ENCODE measurements at places on chromosomes 4 and X. TPM values are rescaled to one million over a fixed set of nuclear protein-coding genes. Genes with fewer than 3 reads are reported as not detected.

DNA sequence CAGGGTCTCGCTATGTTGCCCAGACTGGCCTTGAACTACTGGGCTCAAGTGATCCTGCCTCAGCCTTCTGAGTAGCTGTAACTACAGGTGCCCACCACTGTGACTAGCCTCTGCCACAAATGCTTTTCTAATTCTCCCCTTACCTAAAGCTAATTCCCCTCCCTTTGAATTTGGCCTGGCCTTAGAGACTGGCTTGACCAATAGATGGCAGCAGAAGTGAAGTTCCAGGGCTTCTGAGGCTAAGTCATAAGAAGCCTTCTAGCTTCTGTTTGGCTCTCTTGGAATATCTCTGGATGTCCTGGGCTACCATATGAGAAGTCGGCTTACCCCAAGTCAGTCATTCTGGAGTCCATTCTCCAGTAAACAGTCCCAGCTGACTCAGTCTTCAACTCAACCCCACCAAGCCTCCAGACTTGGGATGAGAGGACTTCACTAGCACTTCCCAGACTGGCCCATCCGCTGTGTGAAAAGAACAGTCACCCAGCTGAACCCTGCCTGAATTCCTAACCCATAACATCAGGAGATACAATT lies 61.0 kb downstream of the HPRT1 start:
- no peak overlapping the region for H3K4me3 ChIP-seq
- no peaks in the 10 kb centered on the region for H3K4me1 ChIP-seq
- H3K27me3 ChIP-seq: no peaks in the 10 kb centered on the region
- H3K27ac ChIP-seq: no peak overlapping the region

DNA sequence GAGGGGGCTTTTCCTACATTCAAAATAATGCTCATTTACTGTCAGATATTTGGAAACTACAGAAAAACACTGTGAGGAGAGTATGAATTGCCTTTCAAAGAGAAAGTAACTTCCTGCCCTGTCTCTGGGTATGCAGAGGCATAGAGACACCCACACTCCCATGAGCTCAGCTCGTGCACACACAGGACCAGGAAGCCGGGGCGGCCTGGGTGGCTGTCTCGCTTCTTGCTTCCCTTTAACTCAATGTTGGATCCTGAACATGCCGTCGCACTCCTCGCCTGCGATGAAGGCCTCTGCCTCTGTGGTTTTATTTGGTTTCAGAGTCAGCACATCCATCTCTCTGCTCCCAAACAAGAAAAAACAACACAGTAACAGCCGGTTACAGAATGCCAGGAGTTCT lies 40.1 kb upstream of the GPR78 start:
- no peak overlapping the region for H3K4me3 ChIP-seq
- H3K4me1 ChIP-seq: peaks cover 9% of the 10 kb centered on the region
- H3K27ac ChIP-seq: no peak overlapping the region
- DNase-seq: no peak

- H3K36me3 ChIP-seq: no peaks in the 10 kb centered on the region
- H3K27ac ChIP-seq: no peak overlapping the region
- H3K4me1 ChIP-seq: no peaks in the 10 kb centered on the region
- H3K27me3 ChIP-seq: no peaks in the 10 kb centered on the region
These were observed 257.6 kb downstream of the BCOR start for GRCh38 chrX:39840133-39840532.

- H3K27me3 ChIP-seq: no peaks in the 10 kb centered on the region
- H3K27ac ChIP-seq: no peak overlapping the region
- H3K4me1 ChIP-seq: no peaks in the 10 kb centered on the region
- H3K4me3 ChIP-seq: no peak overlapping the region
These were observed 151.0 kb downstream of the PALLD start for GRCh38 chr4:168647646-168648375.

- no peaks in the 10 kb centered on the region for H3K4me1 ChIP-seq
These were observed 41.2 kb downstream of the TMA16 start for GRCh38 chr4:163535657-163536056.

- no peaks in the 10 kb centered on the region for H3K36me3 ChIP-seq
- no peak overlapping the region for H3K27ac ChIP-seq
- H3K27me3 ChIP-seq: no peaks in the 10 kb centered on the region
- no peaks in the 10 kb centered on the region for H3K4me1 ChIP-seq
- H3K4me3 ChIP-seq: no peak overlapping the region
These were observed 52.1 kb upstream of the CAPN6 start for GRCh38 chrX:111322231-111322855.

DNA sequence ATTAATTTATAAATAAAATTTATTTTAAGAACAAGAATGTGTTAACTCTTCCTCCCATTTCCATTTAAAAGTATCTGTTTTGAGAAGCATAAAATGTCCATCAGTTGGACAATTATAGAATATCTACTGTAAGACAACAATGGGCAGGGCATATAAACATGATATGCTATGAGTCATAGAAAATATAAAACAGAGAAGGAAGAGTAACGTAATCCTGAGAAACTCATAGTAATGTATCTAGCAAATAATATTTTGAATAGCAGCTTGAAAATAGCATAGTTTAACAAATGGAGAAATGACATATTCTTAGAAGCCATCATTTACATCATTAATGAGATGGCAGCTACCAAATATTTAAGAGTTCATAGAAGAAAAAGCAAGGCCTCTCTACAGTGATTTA lies 820.3 kb upstream of the PCDH10 start:
- DNase-seq: no peak
- no peaks in the 10 kb centered on the region for H3K4me1 ChIP-seq
- no peak overlapping the region for H3K27ac ChIP-seq

DNA sequence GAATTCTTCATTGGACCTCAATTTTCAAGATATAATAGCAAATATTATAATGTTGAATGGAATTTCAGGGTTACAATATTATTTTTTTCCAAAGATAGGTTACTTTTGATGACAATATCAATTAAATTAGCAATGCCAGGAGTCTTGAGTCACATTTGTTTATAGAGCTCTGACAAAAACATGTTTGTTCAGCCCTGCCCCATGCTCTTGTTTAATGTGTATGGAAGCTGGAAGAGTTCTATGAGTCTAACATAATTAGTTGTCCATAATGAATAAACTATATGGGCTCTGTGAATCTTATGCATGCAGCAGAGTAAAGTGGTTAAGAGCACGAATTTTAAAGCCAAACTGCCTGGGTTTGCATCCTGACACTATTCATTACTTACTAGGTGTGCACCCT lies 22.9 kb upstream of the ALB start:
- no peak overlapping the region for H3K27ac ChIP-seq
- no peaks in the 10 kb centered on the region for H3K4me1 ChIP-seq
- no peak overlapping the region for H3K4me3 ChIP-seq
- no peaks in the 10 kb centered on the region for H3K36me3 ChIP-seq

DNA sequence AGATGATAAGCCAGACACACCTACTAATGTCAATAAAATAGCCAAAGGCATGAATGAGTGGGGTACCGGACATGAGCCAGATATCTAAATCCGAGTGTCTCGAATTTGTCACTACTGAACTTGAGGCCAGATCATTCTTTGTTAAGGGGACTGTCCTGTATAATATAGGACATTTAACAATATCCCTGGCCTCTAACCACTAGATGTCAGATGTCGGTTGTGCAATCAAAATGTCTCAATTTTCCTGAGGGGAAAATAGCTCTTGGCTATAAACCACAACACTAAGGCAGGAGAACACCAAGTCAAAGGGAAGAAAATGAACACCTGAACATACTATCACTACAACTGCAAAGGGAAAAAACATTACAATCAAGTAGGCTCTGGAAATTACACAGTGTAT lies 154.5 kb downstream of the GPM6A start:
- no peaks in the 10 kb centered on the region for H3K36me3 ChIP-seq
- DNase-seq: no peak
- H3K27ac ChIP-seq: no peak overlapping the region
- no peaks in the 10 kb centered on the region for H3K27me3 ChIP-seq
- no peak overlapping the region for H3K4me3 ChIP-seq
- no peaks in the 10 kb centered on the region for H3K4me1 ChIP-seq

- no peaks in the 10 kb centered on the region for H3K36me3 ChIP-seq
- DNase-seq: no peak
- H3K4me3 ChIP-seq: no peak overlapping the region
- H3K27ac ChIP-seq: no peak overlapping the region
These were observed 123.7 kb downstream of the CBLL2 start for GRCh38 chrX:22396408-22396807.

DNA sequence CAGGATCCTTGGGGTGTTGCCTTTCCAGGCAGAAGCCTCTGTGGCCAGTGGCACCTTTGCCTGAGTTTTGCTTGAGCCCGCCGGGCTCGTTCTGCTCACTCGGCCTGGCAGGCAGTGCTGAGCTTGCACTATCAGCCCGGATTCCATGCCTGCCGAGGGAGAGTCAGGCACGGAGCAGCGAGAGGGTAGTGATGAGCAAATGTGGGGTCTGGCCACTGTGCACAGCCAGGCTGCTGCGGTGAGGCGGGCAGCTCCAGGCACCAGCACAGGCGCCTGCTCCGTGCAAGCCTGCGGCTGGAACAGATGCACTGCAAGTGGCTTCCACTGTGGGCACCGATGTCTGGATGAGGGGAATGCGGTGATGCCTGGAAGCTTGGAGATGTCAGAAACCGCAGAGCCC lies 619.2 kb downstream of the RAPGEF2 start:
- H3K27me3 ChIP-seq: no peaks in the 10 kb centered on the region
- H3K27ac ChIP-seq: no peak overlapping the region
- no peak overlapping the region for H3K4me3 ChIP-seq
- no peak for DNase-seq
- H3K4me1 ChIP-seq: no peaks in the 10 kb centered on the region

DNA sequence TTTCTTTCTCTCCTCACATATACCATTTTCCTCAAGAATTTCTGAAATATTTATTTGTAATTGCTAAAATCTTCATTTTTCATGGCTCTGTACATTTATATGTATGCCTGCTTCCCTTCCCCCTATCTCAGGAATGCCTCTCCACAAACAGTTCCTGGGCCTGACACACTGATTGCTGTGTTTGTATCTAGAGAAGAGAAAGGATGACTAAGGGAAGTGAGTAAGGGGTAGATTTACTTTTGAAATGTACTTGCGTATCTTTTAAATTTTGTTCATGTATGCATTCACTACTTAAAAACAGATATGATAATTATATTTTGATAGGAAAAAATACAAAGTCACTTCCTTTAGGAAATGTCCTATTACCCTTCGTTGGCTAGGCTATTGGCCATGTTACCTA lies 790.8 kb downstream of the PCDH18 start:
- H3K27me3 ChIP-seq: no peaks in the 10 kb centered on the region
- DNase-seq: no peak
- no peaks in the 10 kb centered on the region for H3K36me3 ChIP-seq
- no peak overlapping the region for H3K4me3 ChIP-seq
- no peak overlapping the region for H3K27ac ChIP-seq
- H3K4me1 ChIP-seq: no peaks in the 10 kb centered on the region

DNA sequence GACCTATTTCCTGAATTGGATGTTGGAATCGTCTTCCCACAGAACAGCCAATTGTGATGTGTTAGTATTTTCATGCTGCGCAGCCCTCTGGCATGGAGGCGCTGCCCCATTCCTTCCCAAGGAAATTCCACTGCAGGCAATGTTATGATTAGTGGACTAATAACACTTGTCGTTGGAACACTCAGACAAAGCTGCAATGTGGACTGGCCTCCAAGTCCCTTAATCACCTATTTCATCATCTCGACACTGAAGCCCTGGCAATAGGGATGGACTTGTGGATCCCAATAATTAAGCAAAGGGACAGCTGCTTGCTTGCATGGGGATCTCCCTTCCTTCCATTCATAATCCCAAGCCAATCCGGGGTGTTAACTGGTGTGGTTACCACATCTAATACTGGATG lies 78.8 kb upstream of the PLAC1 start:
- H3K27ac ChIP-seq: no peak overlapping the region
- no peaks in the 10 kb centered on the region for H3K4me1 ChIP-seq
- no peak overlapping the region for H3K4me3 ChIP-seq
- no peaks in the 10 kb centered on the region for H3K27me3 ChIP-seq
- no peaks in the 10 kb centered on the region for H3K36me3 ChIP-seq

GRCh38 chr4:95867919-95868318 lies 28.0 kb downstream of the PDHA2 start:
- no peak overlapping the region for H3K4me3 ChIP-seq
- no peak for DNase-seq
- no peaks in the 10 kb centered on the region for H3K27me3 ChIP-seq
- no peak overlapping the region for H3K27ac ChIP-seq
- H3K36me3 ChIP-seq: no peaks in the 10 kb centered on the region
- no peaks in the 10 kb centered on the region for H3K4me1 ChIP-seq

GRCh38 chr4:109985993-109986974 lies 73.6 kb downstream of the EGF start:
- H3K36me3 ChIP-seq: no peaks in the 10 kb centered on the region
- H3K27ac ChIP-seq: no peak overlapping the region
- no peak overlapping the region for H3K4me3 ChIP-seq
- H3K4me1 ChIP-seq: peaks cover 4% of the 10 kb centered on the region
- DNase-seq: no peak

GRCh38 chr4:61886131-61886530 lies 686.0 kb downstream of the ADGRL3 start:
- DNase-seq: no peak
- H3K27ac ChIP-seq: no peak overlapping the region

DNA sequence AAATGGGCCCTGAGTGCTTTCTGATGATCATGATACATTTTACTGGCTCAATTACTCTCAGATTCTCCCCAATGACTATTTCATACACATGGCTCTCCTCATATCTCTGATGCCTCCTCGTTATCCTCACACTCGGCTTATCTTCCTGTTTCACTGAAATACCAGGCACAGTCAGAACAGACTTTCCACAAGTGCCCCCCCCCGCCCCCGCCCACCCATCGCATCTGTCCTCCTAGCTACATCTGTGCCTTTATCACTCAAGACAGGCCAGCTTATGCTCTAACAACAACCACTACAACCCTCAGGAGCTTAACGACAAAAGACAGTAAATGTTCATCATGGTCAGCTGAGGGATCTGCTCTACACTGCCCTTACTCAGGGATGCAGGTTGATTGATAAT lies 610.6 kb upstream of the DIPK2B start:
- H3K27me3 ChIP-seq: no peaks in the 10 kb centered on the region
- H3K27ac ChIP-seq: no peak overlapping the region
- no peak overlapping the region for H3K4me3 ChIP-seq
- no peaks in the 10 kb centered on the region for H3K36me3 ChIP-seq
- peaks cover 6% of the 10 kb centered on the region for H3K4me1 ChIP-seq

DNA sequence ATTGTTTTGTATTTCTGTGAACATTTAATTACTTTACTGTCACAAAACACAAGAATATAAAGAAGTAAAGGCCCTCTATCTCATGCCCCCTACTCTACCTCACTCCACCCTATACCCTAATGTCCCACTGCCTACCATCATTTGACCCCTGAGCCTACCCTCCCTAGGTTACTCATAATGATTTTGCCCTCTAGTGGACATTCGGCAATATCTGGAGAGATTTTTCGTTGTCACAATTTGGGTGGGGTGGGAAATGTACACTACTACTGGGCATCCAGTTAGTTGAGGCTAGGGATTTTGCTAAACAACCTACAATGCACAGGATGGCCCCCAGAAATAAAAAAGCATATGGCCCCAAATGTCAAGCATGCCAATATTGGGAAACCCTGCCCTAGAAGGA lies 10.2 kb downstream of the TEX13A start:
- H3K27me3 ChIP-seq: no peaks in the 10 kb centered on the region
- H3K27ac ChIP-seq: no peak overlapping the region
- H3K36me3 ChIP-seq: no peaks in the 10 kb centered on the region
- H3K4me3 ChIP-seq: no peak overlapping the region
- no peaks in the 10 kb centered on the region for H3K4me1 ChIP-seq

The TMSB4X gene
- total RNA-seq: 3,119 TPM

The HTATSF1 gene
- total RNA-seq: 60.9 TPM

The GRIPAP1 gene
- total RNA-seq: 27.5 TPM

The GNRHR gene
- not detected for total RNA-seq

The FRAS1 gene
- total RNA-seq: 8.8 TPM

The DGAT2L6 gene
- not detected for total RNA-seq

The LGI2 gene
- 0.98 TPM for total RNA-seq

The RPL10 gene
- total RNA-seq: 3,948 TPM

The DSPP gene
- total RNA-seq: not detected
